ENCODE measurements at places on chromosomes 5 and 9.

DNA sequence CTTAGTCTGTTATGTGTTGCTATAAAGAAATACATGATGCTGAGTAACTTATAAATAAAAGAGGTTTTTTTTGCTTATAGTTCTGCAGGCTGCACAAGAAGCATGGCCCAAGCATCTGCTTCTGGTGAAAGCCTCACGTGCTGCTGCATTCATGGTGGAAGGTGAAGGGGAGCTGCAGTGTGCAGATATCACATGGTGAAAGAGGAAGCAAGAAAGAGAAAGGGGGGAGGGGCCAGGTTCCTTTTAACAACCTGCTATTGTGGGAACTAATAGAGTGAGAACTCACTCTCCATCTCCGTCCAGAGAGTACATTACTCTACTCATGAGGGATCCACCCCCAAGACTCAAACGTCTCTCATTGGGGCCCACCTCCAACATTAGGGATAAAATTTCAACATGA is 12.5 kb upstream of the PARP8 start:
- no peak for DNase-seq

DNA sequence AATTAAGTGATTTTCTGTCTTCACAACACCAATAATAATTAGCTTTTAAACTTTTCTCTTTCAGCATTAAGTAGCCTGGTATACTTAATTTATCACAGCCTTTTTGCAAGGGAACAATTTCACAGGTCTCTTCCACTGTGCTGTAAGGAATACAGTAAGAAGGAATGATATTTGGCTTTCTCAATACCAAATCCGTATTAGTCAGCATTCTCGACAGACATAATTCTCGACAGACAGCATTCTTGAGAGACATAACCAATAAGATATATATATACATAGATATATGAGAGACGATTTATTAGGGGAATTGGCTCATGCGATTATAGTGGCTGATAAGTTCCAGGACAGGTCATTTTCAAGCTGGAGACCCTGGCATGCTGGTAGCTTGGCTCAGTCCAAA is 18.0 kb downstream of the PRKAA1 start:
- no peak for DNase-seq

GRCh38 chr9:88268886-88269285 is 119.4 kb upstream of the SPIN1 start:
- DNase-seq = no peak

DNA sequence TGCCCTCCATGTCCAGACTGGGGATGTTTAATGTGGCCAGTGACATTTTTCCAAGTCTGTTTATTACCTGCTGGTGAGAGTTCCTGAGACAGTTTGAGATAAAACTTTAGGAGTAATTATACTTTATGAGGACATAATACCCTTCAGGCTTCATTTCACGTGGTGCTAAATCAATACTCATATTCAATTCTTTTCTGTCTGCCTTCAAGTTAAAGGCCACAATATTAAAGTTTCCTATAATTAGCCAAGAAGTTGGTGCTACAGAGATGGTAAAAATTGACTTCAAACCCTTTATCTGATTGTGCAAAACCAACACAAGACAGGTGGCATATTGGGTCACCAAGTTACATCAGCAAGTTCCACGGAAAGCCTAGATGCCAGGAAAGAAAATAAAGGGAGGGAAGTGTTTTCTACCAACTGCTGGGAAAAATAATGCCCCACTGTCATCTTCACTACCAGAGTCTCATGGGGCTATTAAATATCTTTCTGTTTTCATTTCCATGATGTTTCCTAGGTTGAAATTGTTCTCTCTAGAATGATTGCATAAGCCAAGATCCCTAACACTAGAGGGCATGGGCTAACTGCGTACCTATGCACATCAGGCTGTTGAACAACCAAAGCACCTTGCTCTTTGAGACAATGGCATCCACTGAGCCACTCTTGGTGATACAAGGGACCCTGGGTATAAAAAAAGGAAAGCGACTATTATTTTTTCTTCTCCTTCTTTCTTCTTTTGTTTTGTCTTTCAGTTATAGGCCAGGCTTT is 68.7 kb downstream of the INSYN2B start:
- DNase-seq = no peak

GRCh38 chr5:173001229-173001841 is 17.8 kb downstream of the ATP6V0E1 start:
- no peak for DNase-seq

GRCh38 chr5:162529209-162529608 is 461.6 kb downstream of the GABRG2 start:
- DNase-seq = no peak
